ENCODE measurements at places on chromosomes 4 and X.

DNA sequence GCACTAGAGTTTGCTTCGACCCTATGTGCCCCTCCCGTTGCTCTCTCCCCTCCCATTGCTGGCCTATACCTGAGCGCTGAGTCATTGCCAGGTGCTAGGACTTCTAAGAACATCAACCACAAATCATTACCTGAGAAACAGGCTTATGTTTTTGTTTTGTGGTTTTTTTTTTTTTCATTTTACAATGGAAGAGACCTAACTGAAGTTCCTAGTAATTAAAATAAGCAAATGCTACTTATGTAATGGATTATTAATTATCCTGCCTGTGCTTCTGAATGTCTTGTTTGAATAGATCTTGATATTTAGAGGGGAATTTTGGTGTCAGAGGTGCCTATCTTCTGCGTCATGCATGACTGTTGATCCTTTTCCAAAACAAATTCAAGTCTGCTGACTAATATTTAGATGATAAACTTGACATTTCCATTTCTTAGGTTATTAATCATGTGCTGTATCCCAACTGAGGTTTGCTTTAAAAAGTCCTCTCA, 275.4 kb upstream of the CPEB2 start:
- DNase-seq: no peak

- DNase-seq: no peak
Measured at GRCh38 chr4:99885063-99885664, 9.1 kb downstream of the LAMTOR3 start.

DNA sequence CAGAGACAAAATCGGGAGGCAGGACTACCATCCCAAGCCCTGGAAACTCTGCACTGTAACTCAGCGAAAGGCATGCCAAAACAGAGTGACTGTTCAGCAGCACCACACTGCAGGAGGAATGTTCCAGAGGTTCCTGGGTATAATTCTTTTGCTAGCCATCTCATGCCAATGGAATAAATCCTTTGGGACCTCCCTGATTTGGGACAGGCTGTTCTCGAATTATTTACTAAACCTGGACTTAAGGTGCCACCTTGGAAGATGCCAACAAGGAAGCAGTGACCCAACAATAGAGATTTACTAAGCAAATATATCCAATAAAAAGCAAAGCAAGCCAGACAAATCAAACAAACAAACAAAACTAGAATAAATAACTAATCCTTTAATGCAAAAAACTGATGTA, 9.3 kb downstream of the AADAT start:
- DNase-seq: no peak

- DNase-seq: no peak
Measured at GRCh38 chr4:155433636-155434360, 57.0 kb upstream of the MAP9 start.

- peak; percentile 32 for DNase-seq
Measured at GRCh38 chr4:48340276-48340964, 909 bp upstream of the SLAIN2 start.

DNA sequence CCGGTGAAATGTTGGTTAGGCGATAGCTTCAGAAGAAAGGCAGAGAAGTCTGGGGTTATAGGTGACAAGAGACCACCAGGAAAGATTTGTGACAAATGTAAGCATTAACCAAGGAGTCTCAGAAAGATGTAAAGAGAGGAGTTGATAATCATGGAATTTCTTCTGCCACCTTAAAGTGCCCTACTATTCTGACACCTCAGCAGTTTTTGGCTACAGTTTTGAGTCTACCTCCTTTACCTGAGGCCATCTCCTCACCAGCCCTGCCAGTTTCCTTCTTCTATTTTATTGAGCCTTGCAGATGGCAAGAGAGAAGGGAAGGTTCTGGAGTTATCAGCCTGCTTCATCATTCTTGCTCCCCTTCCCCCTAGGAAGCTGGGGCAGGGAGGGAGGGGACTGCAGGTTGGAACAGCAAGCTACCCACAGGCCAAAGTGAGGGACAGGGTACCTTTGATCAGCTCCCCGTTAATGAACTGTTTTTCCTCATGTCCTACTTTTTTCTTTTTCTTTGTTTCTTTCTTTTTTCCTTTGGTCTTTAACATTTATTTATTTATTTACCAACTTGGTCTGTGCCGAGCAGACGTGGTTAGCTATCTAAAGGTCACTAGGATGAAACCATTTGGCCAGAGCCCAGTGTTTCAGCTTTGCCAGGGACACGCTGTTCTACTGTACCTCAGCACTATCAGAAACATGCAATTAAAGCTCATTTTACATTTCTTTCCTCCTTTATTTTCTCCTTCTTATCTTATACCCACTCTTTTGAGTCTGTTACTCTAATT, 438.7 kb upstream of the AR start:
- DNase-seq: no peak

GRCh38 chr4:95636061-95636460, 87.3 kb upstream of the UNC5C start:
- DNase-seq: no peak

DNA sequence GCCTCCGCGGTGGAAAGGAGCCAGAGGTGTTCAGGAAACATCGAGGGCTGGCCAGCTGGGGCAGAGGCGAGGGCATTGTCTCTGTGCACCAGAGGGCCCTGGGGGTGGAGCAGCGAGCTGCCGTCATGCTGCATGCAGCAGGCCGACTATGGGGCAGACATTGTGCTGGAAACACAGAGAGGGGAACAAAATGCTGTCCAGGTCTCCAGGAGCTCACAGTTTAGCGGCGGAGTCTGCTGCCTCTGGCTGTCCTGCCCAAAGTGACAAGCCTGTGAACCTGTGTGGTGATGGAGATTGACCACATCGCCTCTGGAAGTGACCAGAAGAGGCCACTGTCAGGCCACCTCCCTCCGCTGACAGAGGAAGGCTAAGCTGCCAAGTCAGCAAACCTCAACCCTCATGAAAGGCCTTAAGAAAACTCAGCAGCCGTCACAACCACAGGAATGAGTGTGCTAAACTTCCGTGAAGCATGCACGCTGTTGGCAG, 20.1 kb upstream of the SASH3 start:
- no peak for DNase-seq

DNA sequence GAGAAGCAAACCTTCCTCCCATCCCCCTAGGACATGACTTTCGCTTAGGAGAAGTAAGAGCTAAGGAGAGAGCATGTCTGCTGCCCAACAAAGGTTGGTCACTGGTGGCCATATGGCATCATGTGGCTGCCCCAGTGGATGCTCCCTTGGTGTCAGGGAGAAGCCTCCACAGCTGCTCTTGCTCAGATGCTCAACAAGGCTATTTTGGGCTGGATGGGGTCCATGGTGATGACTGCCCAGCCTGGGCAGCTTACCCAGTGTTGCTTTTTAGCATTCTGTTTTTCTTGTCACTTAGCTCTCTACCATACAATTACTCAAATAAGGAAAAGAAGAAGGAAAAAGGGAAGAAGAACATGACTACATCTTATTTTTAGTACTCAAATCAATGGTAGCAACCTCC, 48.9 kb upstream of the PPARGC1A start:
- DNase-seq: no peak

- DNase-seq: no peak
Measured at GRCh38 chrX:130002541-130002940, 20.1 kb downstream of the BCORL1 start.

- no peak for DNase-seq
Measured at GRCh38 chr4:87071401-87071800, 136.6 kb downstream of the AFF1 start.

GRCh38 chr4:95957054-95957453, 117.2 kb downstream of the PDHA2 start:
- no peak for DNase-seq

GRCh38 chrX:52867610-52868348, at the start of gene XAGE3:
XAGE3 (minus strand) TSS chrX:52868083; CDS start chrX:52867133, 950 bp downstream.
- DNase-seq: no peak

GRCh38 chrX:55715847-55716246, 1.7 kb upstream of the RRAGB start:
- DNase-seq: peak; percentile 17

- no peak for DNase-seq
Measured at GRCh38 chr4:128475597-128475996, 188.0 kb upstream of the PGRMC2 start.

DNA sequence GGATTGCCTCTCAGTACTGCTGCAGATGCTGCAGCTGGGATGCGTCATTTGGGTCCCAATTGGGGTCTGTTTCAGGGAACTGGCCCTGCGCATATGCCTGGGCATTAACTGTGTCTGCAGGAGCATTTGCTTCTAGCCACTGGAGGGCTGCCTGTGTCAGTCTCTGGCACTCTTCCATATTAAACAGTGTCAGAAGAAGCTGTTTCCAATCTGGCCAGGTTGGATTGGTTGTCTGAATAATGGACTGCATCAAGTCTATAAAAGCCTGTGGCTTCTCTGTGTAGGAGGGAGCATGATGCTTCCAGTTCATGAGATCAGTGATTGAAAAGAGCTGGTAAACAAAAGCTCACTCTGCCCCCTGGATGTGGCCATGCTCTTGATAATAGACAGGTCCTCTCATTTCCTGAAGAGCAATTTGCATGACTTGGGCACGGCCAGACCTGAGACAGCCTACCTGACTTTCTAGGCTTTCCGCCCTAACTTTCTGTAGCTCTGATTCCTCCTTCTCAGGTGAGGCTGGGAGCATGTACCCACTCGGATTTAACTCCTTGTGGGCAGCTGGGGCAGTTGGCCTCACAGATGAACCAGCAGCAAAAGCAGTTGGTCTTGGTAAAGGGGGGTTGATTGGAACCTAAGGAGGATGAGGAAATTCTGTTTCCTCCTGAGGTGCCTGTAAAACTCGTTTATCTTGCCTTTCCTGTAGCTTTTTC, 29.2 kb downstream of the SULT1E1 start:
- DNase-seq: no peak

- DNase-seq: peak; percentile 77
Measured at GRCh38 chrX:147738265-147738664, 173.5 kb upstream of the FMR1 start.

- DNase-seq: no peak
Measured at GRCh38 chr4:83074086-83074704, 39.2 kb downstream of the COPS4 start.

DNA sequence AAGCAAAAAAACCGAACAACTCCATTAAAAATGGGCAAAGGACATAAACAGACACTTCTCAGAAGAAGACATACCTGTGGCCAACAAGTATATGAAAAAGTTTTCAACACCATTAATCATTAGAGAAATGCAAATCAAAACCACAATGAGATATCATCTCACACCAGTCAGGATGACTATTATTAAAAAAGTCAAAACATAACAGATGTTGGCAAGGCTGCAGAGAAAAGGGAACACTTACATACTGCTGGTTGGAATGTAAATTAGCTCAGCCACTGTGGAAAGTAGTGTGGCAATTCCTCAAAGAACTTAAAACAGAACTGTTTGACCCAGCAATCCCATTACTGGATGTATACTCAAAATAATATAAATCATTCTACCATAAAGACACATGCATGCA, 436.3 kb downstream of the KLHL13 start:
- no peak for DNase-seq

- DNase-seq: no peak
Measured at GRCh38 chr4:6357476-6357875, 87.8 kb downstream of the WFS1 start.

GRCh38 chrX:68714856-68715255, 67.4 kb downstream of the STARD8 start:
- DNase-seq: no peak

DNA sequence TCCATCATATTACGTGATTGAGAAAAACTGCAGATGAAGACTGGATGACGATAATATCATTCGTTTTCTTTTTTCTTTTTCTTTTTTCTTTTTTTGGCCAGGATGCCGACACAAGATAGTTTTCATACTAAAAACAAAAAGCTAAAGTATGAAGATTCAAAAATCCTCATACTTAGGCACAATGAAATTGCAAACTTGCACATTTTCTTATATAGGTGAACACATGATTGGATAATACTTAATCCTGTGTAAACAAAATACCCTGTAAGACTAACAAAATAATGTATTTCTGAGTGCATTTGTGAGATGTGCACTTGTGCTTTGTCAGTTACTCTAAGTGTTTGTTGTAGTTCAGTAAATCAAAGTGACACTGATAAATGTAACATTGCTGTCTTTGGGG, 568.9 kb downstream of the ANKRD50 start:
- no peak for DNase-seq

GRCh38 chr4:3703677-3704521, 62.3 kb upstream of the ADRA2C start:
- no peak for DNase-seq

GRCh38 chr4:100949350-100949935, 397.9 kb downstream of the PPP3CA start:
- DNase-seq: no peak

- no peak for DNase-seq
Measured at GRCh38 chr4:153448003-153448731, 18.0 kb upstream of the TMEM131L start.

DNA sequence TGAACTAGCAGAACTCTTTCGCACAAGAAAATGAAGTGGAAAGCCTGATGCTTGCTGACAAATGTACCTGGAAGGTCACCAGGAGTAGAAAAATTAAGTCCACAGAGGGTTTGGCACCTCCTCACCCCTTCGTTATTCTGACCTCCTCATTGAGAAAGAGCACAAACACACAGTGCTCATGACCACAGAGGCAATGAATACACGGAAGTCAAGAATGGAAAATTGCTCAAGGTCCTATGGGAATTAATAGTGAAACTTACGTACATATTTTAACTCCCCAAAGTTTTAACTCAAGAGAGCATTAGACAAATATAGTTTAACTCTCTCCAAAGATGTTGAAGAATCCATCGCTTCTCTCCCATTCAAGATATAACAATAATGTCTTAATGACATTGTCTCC, 83.6 kb upstream of the CAMK2D start:
- DNase-seq: no peak

- no peak for DNase-seq
Measured at GRCh38 chr4:78069859-78070258, 12.7 kb downstream of the FRAS1 start.

- no peak for DNase-seq
Measured at GRCh38 chr4:48175328-48175727, 41.3 kb upstream of the TXK start.

DNA sequence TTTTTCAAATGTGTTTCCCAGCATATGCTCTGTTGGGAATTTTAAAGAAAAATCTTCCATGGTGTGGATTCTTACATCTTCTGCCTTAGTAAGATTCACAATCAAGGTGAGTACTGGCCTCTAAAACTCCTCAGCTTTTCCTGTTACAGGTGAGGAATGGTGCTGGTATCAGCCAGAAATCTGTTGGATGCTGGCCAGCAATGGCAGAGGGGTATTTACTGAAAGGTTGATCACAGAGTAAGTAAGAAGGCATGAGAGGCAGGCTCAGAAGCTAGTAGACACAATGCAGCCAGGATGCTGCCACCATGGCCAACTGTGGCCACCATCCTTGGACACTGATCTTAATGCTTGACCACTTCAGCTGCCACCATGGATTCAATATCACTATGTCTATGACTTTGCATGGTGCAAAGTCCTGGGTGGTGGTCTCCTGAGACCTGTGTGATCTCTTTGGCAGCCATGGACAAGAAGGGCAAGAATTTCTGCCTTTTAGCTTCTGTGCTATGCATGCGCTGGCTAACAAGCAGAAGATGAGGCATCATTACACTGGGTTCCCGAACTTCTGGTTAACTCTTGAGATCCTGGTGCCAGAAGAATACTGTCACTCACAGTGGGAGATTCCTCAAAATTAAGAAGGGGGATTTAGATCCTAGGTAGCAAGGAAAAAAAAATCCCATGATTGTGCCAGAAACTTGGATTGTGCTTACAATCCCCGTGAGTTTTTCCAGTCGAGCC, 60.2 kb downstream of the CHRNA9 start:
- no peak for DNase-seq
